ENCODE measurements at places on chromosomes 3 and 15. TPM values are rescaled to one million over a fixed set of nuclear protein-coding genes. Genes with fewer than 3 reads are reported as not detected.

- DNase-seq: no peak
These were observed 26.0 kb upstream of the CA12 start for GRCh38 chr15:63407612-63408011.

GRCh38 chr15:51731549-51732267 is 5.7 kb downstream of the LYSMD2 start:
- DNase-seq: no peak

DNA sequence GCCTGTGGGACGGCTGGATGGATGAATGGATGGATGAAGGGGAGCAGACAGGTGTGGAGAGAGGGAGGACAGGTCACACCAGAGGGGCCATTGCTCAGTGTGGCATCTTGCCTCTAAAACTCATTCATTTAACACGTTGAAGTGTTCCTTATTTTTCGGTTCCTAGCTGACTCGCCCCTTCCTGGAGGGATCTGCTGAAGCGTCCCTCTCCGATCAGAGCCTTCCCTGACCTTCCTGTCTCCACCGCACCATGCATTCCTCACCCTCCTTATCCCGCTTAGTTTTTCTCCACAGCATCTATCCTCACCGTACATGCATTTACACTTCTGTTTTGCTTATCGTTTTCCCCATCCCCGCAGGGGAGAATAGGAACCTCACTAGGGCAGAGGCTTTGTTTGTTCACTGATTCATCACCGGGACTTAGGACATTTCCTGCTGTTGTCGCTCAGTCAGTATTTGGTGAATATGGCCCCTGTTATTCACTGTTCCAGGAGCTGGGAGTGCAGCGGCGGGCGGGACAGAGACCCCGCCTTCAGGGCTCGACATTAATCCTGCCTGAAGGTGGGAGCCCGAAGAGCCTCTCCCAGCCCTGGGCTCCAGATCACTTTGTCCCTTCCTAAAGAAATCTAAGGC is 32.0 kb downstream of the FOXL2 start:
- DNase-seq: peak; percentile 89

- no peak for DNase-seq
These were observed 20.1 kb downstream of the RAB43 start for GRCh38 chr3:129101370-129102138.

- peak; percentile 69 for DNase-seq
These were observed 28.7 kb downstream of the CMTM7 start for GRCh38 chr3:32420126-32421038.

GRCh38 chr15:34765741-34766140 is 10.9 kb upstream of the GJD2 start:
- no peak for DNase-seq

DNA sequence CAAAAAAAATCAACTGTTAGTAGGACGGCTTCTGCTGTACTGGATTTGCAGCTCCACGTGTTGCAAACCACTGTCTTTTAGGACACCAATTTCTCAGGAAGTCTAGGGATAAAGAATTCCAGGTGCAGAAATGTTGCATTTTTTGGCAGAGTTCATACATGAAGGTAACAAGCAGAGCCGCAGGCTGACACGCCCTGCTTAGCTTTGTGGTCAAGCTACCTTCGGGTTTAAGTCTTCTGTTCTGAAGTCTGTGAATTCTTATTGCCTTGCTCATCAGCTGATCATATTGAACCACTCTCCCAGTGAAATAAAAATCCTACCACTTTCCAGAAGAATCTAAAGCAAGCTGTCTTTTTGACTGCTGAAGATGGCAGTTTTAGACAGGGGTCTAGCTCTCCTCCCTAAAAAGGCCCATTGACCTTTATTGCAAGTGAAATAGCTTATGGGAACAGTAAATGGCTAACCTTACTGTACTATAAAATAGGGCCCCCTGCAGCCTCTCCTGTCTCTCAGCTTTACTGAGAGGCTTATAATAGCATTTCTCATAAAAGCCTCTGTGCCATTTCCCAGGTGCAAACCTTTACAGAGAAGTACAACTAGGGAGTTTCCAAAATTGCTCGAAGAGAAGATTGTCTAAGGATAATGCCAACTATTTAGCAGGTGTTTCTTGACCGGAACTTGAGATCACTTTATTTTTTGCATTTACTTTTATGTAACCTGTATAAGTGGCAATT is 262.2 kb upstream of the IL12A start:
- no peak for DNase-seq

The P2RY14 gene
- not detected for total RNA-seq

DNA sequence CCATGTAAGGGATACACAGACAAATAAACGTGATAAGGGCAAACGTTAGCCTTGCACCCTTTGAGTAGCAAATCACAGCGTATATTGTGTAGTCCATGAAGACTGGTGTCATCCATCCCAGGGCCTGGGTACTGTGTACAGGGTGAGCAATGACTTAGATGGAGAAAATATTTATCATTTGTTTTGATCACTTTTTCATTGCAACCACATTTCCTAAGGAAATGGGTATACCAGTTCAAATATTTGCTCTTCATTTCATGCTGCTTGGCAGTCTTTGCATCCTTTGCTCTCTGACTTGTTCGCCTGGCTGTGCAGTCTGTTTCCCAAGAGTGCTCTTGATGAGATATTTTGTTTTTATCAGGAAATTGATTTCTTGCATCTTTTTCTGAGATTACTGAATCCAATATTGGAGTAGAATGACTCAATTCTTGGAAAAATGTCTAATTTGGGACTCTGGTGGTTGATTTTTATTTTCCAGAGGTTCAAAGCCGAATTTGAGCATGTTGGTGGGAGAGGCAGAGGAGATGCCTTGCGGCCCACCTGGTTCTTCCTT is 424.6 kb upstream of the SEMA6D start:
- no peak for DNase-seq

GRCh38 chr3:71172951-71173350 is 410.6 kb downstream of the FOXP1 start:
- DNase-seq: no peak

GRCh38 chr15:52085299-52085698 is 27.3 kb downstream of the BCL2L10 start:
- peak; percentile 50 for DNase-seq

The SLC28A1 gene
- total RNA-seq: not detected

The LYZL4 gene
- not detected for total RNA-seq

- DNase-seq: no peak
These were observed 41.0 kb upstream of the PPP2R3A start for GRCh38 chr3:135924506-135924905.

DNA sequence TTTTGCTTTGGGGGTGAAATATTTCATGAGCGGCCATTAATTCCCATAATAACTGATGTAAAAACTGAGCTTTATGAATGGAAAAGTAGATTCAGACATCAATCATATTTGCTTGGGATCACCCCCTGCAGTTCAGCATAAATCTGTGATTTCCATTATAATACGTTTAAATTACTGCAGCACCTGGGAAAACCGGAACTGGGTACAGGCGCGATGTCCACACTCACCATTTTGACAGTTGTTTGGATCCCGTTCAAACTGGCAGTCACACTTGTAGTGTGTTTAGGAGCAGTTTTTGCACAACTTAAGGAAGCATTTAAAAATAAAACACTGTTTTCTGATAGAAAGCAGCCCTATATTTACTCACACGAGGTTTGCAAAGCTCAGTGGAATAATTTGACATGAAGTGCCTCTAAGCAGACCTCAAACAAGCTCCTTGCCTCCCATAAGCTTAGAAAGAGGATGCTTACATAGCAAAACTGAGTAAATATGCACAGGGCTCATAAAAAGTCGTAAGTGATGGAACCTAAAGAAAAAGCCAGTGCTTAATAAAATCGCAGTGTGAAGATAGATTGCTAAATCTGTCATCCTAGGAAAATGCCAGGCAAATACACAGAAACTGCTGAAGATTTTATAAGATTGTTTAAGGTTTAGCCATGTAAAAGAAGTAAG is 377.6 kb downstream of the PTPRG start:
- no peak for DNase-seq

DNA sequence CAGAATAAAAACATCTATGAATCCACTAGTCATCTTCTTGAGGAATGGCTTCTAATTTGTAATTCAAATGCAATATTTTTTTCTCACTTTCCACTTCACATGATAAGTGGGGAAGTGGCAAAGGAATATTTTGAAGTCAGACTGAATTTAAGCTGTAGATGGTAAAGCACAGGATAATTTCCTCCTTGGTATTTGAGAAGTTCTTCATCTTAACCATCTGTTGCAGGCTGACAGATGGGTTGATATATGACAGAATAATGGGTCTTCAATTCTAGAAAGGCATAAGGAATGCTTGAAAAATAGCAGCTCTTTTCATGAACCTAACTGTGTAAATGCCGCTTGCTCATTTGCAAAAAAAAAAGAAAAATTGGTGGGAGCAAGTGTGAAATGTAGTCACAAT is 66.5 kb upstream of the SNTN start:
- no peak for DNase-seq

DNA sequence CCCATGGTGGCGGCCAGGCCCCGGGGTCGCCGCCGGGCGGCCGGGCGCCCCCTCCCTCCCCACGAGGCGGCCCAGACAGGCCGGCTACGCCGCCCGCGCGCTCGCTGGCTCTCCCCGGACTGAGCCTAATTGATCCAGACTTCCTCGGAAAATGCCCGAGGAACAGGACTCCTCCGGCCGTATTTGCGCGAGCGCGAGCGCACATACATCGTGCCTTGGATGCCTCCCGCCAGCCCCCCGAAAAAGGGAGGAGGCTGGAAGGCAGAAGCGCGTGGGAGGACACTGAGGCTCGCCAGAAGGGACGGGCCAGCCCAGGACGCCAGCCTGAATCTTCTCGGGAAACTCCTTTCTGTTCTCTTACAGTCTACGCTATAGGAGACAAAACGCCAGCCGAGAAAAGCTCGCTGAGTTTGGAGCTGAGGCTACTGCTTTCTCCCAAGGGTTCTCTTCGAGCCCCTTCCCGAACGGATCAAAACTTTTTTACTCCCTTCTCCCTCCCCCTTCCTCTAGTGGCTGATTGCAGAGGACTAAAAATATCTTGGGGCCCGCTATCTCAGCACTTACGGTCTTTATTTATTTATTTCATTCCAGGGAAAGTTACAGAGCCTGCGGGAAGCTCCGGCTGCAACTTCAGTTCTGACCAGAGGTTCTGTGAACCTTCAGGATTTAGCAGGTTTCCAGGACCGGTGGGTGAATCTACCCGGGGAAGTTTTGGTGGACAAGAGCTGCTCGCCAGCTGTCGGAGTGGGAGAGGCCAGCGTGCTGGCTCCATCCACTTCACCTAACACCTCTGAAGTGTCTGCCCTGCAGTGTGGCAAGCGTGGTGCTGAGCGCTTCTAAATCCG is at the start of gene PDZRN3:
Gene PDZRN3, minus strand, starts transcription at position 121 of the 845 bp plus-strand sequence.
- peak; percentile 95 for DNase-seq

- peak; percentile 97 for DNase-seq
These were observed 67.7 kb downstream of the SLC30A4 start for GRCh38 chr15:45454814-45455213.

- DNase-seq: no peak
These were observed 20.7 kb upstream of the ERC2 start for GRCh38 chr3:56488812-56489600.

The SLC22A14 gene
- 0.29 TPM for total RNA-seq

- no peak for DNase-seq
These were observed 56.4 kb downstream of the PLAAT1 start for GRCh38 chr3:193297421-193297820.

- DNase-seq: no peak
These were observed 3.2 kb upstream of the ALPK3 start for GRCh38 chr15:84813931-84814330.

DNA sequence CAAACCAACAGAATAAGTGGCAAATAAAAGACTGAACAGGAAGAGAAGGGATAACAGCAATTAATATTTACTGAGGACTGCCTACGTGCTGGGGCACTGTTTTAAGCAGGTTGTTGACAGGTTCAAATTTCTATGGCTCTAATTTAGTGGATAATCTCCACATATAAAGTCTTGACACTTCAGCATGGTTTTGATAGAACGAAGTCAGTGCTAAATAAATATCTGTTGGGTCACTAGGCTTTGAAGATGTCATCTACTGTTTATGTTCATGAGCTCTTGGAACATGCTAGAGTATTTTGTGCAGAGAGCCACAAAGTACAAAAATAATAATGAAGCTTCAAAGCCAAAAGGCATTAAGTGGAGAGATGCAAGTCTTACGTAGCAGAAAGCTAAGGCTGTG is 74.0 kb downstream of the SFMBT1 start:
- DNase-seq: no peak

DNA sequence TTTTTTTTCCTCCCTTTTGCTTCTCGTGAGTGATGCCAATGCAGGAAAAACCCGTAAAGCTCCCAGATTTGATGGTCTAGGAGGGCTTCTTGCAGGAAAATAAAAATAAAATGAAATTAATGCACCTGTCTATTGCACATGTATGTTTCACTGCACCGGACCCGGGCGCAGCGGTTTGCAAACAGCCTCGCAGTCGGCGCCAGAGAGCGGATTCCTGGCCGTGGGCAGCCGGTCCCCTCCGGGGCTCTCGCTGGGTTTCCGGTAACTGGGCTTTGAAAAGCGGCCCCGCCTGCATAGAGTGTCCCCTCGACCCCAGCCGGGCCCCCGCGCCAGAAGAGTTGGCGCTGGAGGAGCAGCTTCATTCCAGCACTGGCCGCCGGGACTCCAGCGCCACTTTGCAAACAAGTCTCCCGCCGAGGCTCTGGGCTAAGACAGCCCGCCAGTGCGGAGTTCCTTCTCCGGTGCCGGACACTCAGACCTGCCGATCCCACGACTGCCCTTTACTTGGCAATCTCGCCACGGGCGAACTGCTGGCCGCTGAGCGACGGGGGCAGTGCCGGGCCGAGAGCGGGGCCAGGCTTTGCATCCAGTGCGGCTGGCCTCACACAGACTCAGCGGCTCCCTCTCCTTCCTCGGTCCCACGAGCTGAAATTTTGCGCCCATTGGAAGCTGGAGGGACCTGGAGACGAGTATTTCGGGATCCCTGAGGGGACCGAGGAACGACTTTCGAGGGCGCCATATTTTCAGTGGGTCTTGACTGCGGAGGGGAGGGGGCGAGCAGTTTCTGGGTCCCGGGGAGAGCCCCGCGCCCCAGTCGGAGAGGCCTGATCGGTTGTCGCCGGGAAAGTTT is 225.9 kb upstream of the C2CD4B start:
- DNase-seq: peak; percentile 81

DNA sequence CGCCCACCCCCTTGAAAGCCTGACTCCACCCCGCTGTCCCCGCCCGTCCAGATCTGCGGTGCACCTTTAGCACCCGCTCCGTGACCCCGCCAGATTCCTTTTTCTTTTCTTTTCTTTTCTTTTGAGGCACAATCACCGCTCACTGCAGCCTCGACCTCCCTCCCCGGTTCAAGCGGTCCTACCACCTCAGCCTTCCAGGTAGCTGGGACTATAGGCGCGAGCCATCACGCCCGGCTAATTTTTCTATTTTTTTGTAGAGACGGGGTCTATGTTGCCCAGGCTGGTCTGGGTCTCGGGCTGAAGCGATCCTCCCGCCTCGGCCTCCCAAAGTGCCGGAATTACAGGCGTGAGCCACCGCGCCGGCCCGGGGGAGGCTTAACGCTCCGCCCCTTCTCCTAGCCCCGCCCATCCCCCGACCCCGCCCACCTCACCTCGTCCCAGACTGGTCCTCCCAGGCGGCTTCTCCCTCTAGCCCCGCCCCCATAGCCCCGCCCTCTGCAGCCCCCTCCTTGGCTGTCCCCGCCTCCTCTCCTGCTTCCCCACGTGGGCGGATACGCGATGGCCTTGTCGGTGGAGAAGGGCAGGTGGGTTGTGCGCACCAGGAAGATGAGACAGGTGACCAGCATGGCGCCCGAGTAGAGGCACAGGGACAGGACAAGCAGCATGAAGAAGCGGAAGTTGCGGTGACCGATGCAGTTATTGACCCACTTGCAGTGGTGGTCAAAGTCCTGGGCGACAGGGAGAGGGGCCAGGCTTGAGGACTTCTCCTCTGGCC is 3.2 kb downstream of the ZDHHC19 start:
- no peak for DNase-seq

GRCh38 chr15:40782609-40783227 is 12.9 kb downstream of the C15orf62 start:
- DNase-seq: peak; percentile 70

The THRB gene
- total RNA-seq: 0.36 TPM

- DNase-seq: no peak
These were observed 167.1 kb downstream of the P3H2 start for GRCh38 chr3:189953551-189953950.

Data from osteoblast (primary cell).